ENCODE measurements at places on chromosomes 13 and 19. TPM values are rescaled to one million over a fixed set of nuclear protein-coding genes. Genes with fewer than 3 reads are reported as not detected.

DNA sequence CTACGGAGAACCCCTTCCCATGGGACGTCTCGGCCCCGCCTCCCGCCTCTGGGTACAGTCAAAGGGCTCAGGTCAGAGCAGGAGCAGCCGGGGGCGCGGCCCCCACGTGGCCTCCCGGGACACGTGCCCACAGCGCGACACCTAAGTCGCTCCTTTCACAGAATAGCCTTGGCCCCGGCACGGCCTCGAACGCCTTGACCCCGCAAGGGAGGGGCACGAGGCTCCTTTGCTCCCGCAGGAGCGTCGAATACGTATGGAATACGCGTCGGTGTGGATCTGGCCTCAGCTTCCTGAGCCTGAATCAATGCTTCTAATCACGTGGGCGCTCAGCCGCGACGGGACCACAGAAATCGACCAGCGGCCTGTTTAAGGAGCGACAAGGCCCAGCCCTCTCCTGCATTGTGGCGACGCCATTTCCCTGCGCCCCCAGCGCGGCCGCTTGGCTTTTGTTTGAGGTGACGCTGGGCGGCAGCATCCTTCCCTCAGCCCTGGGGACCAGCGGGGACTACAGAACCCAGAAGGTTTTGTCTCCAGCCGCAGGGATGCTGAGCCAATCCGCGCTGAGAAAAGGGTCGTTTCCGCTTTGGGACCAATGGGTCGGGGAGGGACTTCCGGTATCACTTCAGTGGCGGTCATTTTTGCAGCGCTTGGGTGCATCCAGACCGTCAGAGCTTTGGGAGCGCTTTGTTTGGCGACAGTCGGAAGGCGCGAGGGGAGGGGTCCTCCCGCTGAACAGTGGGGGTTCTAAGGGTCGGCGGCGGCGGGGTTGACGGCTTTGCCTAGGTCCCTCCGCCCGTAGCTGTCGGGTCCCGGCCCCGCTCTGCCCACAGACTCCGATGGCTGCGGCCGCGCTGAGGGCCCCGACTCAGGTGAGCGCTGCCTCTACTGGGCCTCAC lies at the start of gene ZIK1:
Gene ZIK1 (plus strand): TSS at position 625 of the 896 bp plus-strand sequence. CDS start 212 bp downstream, at position 837.
- DNase-seq = peak; percentile 92

DNA sequence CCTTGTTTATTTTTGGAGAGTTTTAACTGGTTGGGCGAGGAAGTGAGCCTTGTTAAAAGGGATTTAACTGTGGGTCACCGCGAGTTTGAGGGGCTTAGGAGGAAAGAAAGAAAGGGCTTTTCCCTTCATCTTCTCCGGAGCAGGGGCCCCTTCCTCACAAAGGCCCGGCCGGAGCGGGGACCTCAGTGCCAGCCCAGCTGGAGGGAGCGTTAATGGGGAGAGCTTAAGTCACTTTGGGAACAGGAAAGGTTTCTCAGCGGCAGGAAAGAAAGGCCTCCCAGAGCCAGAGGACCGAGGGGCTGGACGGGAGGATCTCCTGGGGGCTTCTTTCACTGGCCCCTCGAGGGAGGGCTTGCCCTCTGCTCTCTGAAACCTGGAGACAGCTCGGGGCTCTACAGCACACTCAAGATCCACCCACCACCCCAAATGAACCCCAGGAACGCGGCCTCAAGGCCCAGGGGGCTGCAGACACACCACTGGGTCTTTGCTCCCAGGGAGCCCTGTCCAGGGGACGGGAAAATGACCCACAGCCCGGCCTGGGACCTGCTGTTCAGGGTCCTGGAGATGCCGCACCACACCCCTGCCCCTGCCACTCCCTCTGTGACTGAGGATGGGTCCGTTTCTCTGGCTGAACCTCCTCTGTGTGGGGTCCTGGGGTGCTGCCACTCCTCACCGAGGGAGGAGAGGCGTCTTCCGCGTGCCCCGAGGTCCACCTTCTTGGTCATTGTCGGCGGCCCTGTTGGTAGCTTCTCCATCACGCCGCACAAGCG lies 128.3 kb downstream of the URI1 start:
- no peak for DNase-seq

DNA sequence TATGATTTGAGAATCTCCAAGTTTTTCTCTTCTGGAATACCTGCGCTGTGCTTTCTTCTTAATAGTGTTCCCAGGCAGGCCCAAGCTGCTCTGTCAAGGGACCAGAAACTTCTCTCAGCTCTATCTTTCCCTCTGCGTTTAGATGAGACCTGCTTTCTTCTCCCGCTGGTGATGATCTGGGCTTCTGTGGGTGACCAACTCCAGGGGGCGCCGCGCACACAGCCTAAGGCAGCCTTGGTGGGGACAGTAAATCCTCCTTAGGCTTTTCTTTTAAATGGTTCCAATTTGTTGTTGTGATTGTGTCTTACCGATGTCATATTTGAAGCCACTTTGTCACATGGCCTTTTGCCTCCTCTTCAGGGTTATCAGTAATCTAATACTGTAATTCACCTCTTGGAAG lies 439.4 kb upstream of the KLF12 start:
- DNase-seq = no peak

GRCh38 chr13:114115191-114115671 lies 17.2 kb downstream of the RASA3 start:
- peak; percentile 79 for DNase-seq

GRCh38 chr19:55641426-55642152 lies 787 bp downstream of the ZNF580 start:
- no peak for DNase-seq

The MIR17HG gene
- 1.1 TPM for polyA plus RNA-seq

The IGFL2 gene
- 0.14 TPM for polyA plus RNA-seq

The PSG1 gene
- not detected for polyA plus RNA-seq
